ENCODE measurements at places on chromosomes 5 and 9.

DNA sequence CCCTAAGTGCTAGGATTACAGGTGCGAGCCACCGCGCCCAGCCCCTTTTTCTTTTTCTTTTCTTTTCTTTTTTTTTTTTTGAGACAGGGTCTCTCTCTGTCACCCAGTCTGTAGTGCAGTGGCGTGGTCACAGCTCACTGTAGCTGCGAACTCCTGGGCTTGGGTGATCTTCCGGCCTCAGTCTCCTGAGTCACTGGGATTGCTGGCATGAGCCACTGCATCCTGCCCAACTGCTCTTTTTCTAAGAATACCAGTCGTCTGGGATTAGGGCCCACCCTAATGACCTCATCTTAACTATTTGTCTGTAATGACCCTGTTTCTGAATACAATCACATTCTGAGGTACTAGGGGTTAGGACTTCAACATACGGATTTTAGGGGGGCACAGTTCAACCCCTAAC is 34.1 kb upstream of the NANS start:
- no peak for DNase-seq

DNA sequence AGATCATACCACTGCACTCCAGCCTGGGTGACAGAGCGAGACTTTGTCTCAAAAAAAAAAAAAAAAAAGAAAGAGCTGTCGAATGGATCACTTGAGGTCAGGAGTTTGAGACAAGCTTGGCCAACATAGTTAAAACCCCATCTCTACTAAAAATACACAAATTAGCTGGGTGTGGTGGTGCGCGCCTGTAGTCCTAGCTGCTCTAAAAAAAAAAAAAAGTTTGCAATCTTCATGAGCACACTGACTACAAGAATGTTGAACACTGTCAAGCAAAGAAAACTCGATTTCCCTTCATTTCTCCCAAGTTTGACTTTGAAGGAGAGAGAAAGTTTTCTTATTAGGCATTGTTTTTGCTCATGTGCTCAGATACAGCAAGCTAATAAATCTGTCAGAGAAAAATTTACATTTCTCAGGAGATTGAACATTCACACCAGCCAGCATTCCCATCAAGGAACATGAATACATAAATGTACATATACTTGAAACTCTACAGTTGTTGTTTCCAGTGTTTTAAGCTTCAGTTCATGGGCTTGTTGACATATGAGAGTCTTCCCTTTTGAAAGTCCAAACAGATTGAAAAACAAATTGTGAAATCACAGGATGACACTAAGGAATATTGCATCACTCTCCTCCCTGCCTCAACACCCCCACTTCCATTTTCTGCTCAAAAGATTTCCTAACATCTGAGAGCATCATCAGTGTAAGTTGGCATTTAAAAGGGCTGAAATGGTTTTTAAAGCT is 81.8 kb downstream of the ARRDC3 start:
- DNase-seq: no peak

GRCh38 chr5:1103505-1104326 is 8.1 kb downstream of the SLC12A7 start:
- DNase-seq: no peak

- no peak for DNase-seq
Observed at GRCh38 chr5:156913355-156913718, 49.7 kb downstream of the TIMD4 start.

DNA sequence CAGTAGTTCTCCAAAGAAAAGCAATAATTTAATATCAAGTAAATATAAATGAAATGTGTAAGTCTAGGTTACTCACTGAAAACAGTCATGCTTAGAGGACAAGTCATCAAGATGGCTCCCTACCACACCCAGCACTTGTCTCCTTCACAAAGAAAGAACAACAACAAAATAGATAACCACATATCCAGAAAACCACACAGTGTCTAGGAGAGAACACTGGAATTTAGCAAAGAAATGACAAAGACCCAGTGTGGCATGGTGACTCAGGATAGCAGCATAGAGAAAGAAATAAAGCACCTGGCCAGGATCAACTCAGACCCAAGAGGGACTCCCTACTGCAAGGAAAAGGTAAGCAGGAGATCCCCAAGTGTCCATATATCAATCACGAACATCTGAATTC is 356.2 kb downstream of the TMEM161B start:
- DNase-seq: no peak

- DNase-seq: no peak
Observed at GRCh38 chr9:117718701-117719100, 14.5 kb downstream of the TLR4 start.

- no peak for DNase-seq
Observed at GRCh38 chr9:90421786-90422185, 220.8 kb downstream of the DIRAS2 start.

Data from dorsolateral prefrontal cortex (tissue), 122 donors.